Activated CD8-positive, alpha-beta T cell treated with anti-CD3 and anti-CD28 coated beads for 36 hours (primary cell): ENCODE measurements at places on chromosomes 5 and 9. TPM values are rescaled to one million over a fixed set of nuclear protein-coding genes. Genes with fewer than 3 reads are reported as not detected.

DNA sequence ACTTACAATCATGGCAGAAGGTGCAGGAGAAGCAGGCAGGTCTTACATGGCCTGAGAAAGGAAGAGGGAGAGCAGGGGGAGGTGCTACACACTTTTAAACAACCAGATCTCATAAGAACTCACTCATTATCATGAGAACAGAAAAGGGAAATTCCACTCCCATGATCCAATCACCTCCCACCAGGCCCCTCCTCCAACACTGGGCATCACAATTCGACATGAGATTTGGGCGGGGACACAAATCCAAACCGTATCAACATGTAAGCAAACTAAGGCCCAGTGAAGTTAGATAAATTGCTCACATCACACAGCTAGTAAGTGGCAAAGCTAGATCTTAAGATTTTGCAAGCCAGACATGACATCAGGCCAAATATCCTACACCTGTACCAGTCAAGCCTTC, 48.3 kb upstream of the RIC1 start:
- H3K4me1 ChIP-seq: peaks cover 28% of the 10 kb centered on the region
- no peaks in the 10 kb centered on the region for H3K36me3 ChIP-seq
- no peak overlapping the region for H3K4me3 ChIP-seq
- H3K27me3 ChIP-seq: no peaks in the 10 kb centered on the region
- no peak overlapping the region for H3K27ac ChIP-seq

- H3K27ac ChIP-seq: no peak overlapping the region
- H3K4me3 ChIP-seq: no peak overlapping the region
- no peak for DNase-seq
- H3K36me3 ChIP-seq: peaks cover 10% of the 10 kb centered on the region
- H3K27me3 ChIP-seq: no peaks in the 10 kb centered on the region
- H3K4me1 ChIP-seq: peaks cover 3% of the 10 kb centered on the region
Observed at GRCh38 chr5:37034955-37035354, 158.4 kb downstream of the NIPBL start.

GRCh38 chr5:78364005-78364404, 3.6 kb downstream of the SCAMP1 start:
- no peaks in the 10 kb centered on the region for H3K27me3 ChIP-seq
- H3K27ac ChIP-seq: no peak overlapping the region
- H3K4me3 ChIP-seq: no peak overlapping the region
- DNase-seq: no peak
- peaks cover 40% of the 10 kb centered on the region for H3K4me1 ChIP-seq

GRCh38 chr5:14946815-14947620, 75.4 kb upstream of the ANKH start:
- H3K4me1 ChIP-seq: peaks cover 3% of the 10 kb centered on the region
- H3K27me3 ChIP-seq: peaks cover 4% of the 10 kb centered on the region
- no peak overlapping the region for H3K27ac ChIP-seq
- no peaks in the 10 kb centered on the region for H3K36me3 ChIP-seq
- H3K4me3 ChIP-seq: no peak overlapping the region

DNA sequence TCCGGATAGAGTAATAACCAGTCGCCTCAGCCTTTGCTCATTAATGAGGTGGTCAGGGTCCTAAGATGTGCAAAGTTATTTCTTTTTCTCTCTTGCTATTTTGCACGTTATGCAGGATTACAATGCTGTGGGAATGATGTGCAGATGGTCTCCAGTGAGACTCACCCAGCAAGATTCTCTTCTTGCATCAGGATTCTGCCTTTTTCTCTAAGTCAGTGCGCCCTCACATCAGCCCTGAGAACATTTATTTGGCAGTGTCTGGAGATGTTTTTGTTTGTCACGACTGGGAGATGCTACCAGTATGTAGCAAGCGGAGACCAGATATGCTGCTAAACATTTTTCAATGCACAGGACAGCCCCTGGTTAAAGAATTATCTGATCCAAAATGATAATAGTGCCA, 280.3 kb upstream of the WWC1 start:
- no peaks in the 10 kb centered on the region for H3K4me1 ChIP-seq
- no peak overlapping the region for H3K27ac ChIP-seq
- DNase-seq: no peak
- no peak overlapping the region for H3K4me3 ChIP-seq

The DBH gene
- total RNA-seq: not detected

The DCAF12 gene
- 30.5 TPM for total RNA-seq

DNA sequence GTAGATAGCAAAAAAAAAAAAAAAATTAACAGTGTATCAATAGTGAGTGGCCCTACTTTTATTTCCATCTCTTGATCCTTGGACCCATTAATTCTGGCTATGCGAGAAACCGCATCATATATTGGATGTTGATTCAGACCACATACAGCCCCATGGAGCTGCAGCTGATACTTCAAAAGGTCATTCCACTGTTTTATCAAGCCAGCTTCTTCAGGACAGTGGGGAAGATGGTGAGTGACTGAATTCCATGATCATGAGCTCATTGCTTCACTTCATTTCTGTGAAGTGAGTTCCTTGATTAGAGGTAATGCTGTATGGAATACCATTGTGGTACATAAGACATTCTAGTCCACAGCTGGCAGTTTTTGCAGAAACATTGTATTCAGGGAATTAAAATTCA, 222.9 kb upstream of the MEF2C start:
- H3K4me1 ChIP-seq: no peaks in the 10 kb centered on the region
- no peak overlapping the region for H3K27ac ChIP-seq
- no peaks in the 10 kb centered on the region for H3K27me3 ChIP-seq

The DMRT3 gene
- total RNA-seq: not detected

The HSD17B4 gene
- total RNA-seq: 94.3 TPM

GRCh38 chr5:7261049-7261448, 134.9 kb upstream of the ADCY2 start:
- no peak overlapping the region for H3K4me3 ChIP-seq
- H3K27ac ChIP-seq: no peak overlapping the region
- H3K36me3 ChIP-seq: no peaks in the 10 kb centered on the region
- H3K4me1 ChIP-seq: no peaks in the 10 kb centered on the region
- H3K27me3 ChIP-seq: no peaks in the 10 kb centered on the region

GRCh38 chr9:3836011-3836410, 310.2 kb upstream of the RFX3 start:
- H3K4me1 ChIP-seq: no peaks in the 10 kb centered on the region
- no peaks in the 10 kb centered on the region for H3K36me3 ChIP-seq
- H3K27me3 ChIP-seq: no peaks in the 10 kb centered on the region
- H3K27ac ChIP-seq: no peak overlapping the region
- no peak for DNase-seq

DNA sequence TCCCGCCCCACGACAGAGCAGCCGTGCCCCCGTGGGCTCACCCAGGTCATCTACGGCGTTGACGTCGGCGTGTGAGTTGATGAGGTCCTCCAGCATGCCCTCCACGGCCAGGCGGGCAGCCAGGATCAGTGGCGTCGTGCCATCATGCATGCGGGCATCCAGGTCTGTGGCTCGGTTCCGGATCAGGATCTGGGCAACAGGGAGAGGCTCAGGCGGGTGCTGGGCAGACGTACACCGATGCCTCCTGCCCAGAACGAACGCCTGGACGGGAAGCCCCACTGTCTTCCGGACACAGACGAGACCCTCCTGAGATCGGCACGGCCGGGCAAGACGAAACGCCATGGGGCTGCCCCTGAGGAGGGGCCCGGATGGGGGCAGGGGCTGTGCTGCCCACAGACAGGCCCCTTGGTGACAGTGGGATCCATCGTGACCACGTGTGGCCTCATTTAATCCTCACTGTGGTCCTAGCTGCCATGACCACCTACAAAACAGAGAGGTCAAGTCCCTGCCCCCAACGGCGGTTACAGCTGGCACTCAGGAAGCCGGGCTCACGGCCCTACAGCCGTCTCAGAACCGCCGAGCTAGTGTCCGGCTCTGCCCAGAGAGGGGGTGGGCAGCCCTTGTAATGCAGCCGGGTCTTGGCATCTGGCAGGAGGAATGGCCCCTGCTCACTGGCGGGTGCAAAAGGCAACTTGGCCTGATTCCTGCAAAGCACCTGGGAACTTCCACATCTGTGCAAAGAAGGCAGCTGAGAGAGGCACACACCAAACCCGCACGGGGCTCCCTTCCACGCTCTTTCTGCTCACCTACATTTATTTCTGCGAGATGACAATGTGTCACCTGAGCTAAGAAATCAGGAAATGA, 16.5 kb upstream of the SEC16A start:
- H3K27ac ChIP-seq: no peak overlapping the region
- H3K4me3 ChIP-seq: no peak overlapping the region
- no peak for DNase-seq
- no peaks in the 10 kb centered on the region for H3K4me1 ChIP-seq

GRCh38 chr5:102713278-102713677, 41.8 kb upstream of the PAM start:
- H3K4me1 ChIP-seq: peaks cover 4% of the 10 kb centered on the region
- H3K36me3 ChIP-seq: no peaks in the 10 kb centered on the region
- DNase-seq: no peak

GRCh38 chr5:125283372-125283771, 536.9 kb upstream of the ZNF608 start:
- no peak overlapping the region for H3K4me3 ChIP-seq
- no peaks in the 10 kb centered on the region for H3K27me3 ChIP-seq
- no peak for DNase-seq
- no peaks in the 10 kb centered on the region for H3K4me1 ChIP-seq
- no peak overlapping the region for H3K27ac ChIP-seq
- H3K36me3 ChIP-seq: no peaks in the 10 kb centered on the region

The TMEM174 gene
- total RNA-seq: not detected

The PCDHGA3 gene
- total RNA-seq: not detected

GRCh38 chr9:111193095-111193494, 136.9 kb downstream of the OR2K2 start:
- H3K4me1 ChIP-seq: no peaks in the 10 kb centered on the region
- H3K4me3 ChIP-seq: no peak overlapping the region
- no peaks in the 10 kb centered on the region for H3K36me3 ChIP-seq
- no peak overlapping the region for H3K27ac ChIP-seq

The ANGPTL2 gene
- not detected for total RNA-seq

DNA sequence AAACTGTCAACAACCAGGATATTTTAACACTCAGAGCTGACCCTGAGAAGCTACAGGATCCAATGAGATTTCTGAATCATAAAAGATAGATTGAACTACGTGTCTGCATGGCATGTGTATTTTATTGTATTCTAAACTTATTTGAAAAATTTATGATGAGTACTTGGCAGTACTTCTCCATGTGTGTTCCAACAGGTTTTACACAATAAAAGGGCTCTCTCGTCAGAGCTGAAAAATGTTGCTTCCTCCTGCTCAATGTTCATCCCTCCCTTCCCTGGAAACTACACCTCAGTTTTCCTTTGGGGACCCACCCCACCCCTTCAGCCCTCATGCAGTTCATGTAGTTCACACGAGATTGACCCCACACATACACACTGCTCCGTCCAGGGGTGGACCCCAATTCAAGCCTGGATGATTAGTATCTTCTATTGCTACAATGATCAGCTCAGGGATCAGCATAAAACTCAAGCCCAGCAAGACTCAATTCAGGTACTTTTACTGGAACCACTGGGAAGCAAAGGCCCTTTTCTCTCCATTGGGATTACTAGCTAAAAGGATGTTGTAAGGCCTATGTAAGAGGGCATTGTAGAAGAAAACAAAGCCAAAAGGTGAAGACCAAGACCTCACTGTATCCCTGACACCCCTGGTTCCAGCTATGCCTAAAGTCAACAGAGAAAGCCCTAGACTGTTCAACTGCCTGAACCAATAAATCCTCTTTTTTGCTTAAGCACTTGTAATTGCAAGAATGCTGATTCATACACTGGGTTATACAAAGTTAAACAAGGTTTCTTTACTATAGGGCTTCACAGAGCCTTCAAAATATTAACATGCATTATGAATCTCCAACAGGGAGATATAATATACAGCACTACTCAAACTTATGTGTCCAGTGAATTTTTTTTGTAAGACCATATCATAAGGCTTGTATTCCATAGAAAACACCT, 112.6 kb downstream of the SAXO1 start:
- peaks cover 2% of the 10 kb centered on the region for H3K27me3 ChIP-seq
- no peak for DNase-seq
- no peaks in the 10 kb centered on the region for H3K4me1 ChIP-seq
- no peak overlapping the region for H3K4me3 ChIP-seq

DNA sequence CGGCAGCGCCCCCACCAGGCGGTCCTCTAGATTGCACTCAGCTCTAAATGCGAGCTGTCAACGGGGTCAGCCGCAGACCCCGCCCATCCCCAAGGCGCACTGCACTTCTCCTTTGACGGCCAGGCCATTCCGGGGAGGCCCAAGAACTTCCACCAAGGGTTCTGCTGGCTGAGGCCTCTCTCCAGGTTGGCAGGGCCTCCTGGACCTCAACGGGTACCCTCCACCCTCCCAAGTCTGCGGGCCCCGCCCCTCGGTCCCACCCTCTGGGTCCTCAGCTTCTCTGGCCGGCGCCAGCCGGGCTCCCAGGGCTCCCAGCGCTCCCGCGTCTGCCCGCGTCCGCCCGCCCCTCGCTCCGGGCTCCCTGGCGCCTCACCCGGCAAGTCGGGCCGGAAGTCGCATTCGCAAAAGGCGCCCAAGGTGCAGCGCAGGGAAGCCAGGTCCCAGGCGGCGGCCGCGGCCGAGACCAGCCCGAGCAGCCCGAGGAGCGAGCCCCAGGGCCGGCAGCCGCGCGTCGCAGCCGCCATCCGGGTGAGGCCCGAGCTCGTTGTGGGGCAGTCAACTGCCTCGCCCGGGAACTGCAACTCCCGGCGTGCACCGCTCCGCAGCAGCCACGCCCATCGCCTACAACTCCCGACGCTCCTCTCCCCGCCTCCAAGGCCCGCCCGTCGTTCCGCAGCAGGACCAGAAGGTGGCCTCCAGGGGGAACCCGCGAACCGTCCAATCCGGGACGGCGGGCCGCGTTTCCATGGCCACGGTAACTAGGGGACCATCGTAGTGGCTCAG, at the start of gene TOR2A:
Gene TOR2A (minus strand): TSS at position 548 of the 783 bp plus-strand sequence. CDS start 24 bp downstream, at position 524.
- peaks cover 15% of the 10 kb centered on the region for H3K4me1 ChIP-seq
- peaks cover 2% of the 10 kb centered on the region for H3K36me3 ChIP-seq
- DNase-seq: peak; percentile 99
- H3K27me3 ChIP-seq: no peaks in the 10 kb centered on the region
- peak within 1 kb of the TSS; percentile 86 for H3K27ac ChIP-seq

- no peaks in the 10 kb centered on the region for H3K4me1 ChIP-seq
- no peak overlapping the region for H3K27ac ChIP-seq
- no peak for DNase-seq
- H3K4me3 ChIP-seq: no peak overlapping the region
- no peaks in the 10 kb centered on the region for H3K27me3 ChIP-seq
Observed at GRCh38 chr5:143713047-143714003, 98.6 kb upstream of the HMHB1 start.

DNA sequence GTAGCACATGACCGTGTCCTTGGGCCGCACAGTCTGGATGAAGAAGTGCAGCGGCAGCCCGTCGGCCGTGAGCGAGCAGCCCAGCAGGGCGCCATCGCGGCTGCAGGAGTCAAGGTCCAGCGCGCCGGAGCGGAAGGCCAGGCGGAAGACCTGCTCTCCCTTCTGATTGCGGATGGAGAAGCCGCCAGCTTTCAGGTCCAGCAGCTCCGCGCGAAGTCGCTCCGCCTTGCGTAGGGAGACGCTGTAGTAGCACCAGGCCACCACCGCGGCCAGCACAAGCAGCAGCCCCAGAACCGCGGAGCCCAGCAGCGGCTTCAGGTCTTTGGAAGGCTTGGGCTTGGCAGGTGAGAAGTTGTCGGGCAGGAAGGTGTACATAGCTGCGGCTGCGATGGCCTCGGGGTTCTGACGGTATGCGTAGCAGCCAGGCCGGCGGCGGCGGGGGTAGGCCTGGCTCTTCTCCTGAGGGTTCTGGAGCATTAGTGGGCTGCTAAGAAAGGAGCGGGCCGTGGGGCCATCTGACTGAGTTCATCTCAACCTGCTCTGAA, 4.2 kb downstream of the MYORG start:
- no peak overlapping the region for H3K27ac ChIP-seq
- H3K27me3 ChIP-seq: no peaks in the 10 kb centered on the region
- H3K36me3 ChIP-seq: peaks cover 24% of the 10 kb centered on the region
- peaks cover 20% of the 10 kb centered on the region for H3K4me1 ChIP-seq
- no peak for DNase-seq
